ENCODE measurements at places on chromosomes 4 and X.
A peak's percentile ranks its signal among the peaks of the same experiment; 100 is the strongest.

DNA sequence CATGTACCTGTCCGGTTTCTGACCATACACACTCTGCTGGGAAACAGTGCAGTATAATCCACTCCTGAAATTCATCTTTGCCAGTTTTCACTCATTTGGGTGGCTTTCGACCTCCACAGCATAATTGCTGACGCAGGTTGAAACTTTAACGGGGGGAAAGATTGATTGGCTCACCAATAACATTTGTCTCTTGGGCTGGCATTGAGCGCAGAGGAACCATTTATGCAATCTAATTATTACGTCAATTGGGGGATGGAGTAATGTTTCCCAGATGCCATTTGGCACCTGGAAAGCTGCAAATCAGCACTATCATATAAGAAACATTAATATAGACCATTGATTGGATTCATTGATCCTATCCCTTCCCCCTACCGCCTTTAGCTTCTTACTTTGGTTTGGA lies 24.1 kb upstream of the ARHGAP36 start:
- no peak for DNase-seq

DNA sequence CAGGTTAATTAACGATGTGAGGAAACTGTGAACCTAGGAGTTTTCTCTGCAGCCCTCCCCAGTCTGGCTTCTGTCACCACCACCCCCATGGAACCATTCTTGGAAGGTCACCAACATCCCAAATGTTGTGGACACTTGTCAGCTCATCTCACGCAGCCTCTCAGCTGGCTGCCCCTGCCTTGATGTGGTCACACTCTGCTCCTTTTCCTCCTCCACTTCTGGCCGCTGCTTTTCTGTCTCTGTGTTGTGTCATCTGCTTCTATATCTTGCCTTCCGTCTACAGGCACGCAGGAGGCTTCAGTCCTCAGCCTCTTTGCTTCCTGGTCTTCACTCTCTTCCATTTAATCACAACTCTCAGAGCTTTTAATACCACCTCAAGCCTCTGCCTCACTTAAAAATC lies 371.5 kb upstream of the SLIT2 start:
- no peak for DNase-seq

GRCh38 chrX:129493643-129494042 lies 29.6 kb downstream of the SMARCA1 start:
- no peak for DNase-seq

DNA sequence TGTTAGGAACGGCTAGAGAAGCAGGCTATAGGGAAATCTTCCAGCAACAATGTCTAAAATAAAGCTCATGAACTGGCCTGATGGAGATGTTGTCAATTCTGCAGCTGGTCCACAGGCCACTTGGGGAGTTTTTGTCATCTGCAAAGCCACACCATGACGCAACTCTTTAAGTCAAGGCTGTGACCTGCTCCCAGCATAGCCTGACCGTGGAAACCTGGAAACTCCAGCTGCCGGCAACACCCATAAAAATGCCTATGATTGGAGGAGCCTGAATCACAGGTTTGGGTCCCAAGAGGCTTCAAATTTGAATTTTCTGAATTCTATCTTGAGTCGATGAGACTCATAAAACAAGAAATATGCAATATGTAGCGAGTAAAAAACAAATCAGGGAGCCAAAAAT lies 969.2 kb upstream of the PRKX start:
- no peak for DNase-seq

- DNase-seq = no peak
These were observed 154.5 kb downstream of the GRXCR1 start for GRCh38 chr4:43047058-43047457.

DNA sequence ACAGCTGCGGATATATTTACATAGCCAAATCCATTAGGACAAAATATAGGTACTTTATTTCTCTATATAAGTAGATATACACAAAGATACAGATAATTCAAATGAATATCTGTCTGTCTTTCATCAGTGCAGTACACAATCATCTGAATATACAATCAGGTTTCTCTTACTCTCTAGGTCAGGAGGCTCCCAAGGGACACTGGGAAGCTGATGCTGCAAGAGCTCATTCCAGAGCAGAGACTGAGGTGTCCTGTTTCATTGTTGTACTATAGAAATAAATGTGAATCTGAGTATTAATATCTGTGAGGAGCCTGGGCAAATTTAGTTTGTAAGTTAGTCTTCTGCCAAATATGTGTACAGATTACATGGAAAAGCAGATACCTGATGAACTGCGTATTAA lies 4.2 kb downstream of the TLL1 start:
- DNase-seq = no peak

GRCh38 chr4:89221167-89221867 lies 86.3 kb downstream of the GPRIN3 start:
- no peak for DNase-seq

GRCh38 chr4:46648088-46648744 lies 258.3 kb upstream of the GABRA2 start:
- peak; percentile 11 for DNase-seq

GRCh38 chrX:67734111-67734753 lies 190.4 kb downstream of the AR start:
- DNase-seq = no peak

DNA sequence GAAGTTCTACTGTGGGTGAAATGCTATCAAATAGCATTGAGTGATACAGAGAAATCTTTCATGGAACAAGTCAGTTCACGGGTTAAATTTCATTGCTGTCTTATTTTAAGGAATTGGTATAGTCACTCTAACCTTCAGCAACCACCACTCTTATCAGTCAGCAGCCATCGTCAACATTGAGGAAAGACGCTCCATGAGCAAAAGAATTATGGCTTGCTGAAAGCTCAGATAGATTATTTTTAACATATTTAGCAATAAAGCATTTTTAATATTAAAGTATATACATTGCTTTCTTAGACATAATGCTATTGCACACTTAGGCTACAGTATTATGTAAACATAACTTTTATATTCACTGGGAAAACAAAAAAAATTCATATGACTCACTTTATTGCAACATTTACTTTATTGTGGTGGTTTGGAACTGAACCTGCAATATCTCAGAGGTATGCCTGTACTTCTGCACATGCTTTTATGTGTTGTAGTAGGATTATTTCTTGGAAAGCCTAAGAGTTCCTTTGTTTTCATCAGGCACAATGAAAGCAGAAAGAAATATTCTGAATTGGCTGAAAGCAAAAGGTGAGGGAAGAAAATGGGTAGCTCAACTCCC lies 586.7 kb downstream of the GBA3 start:
- no peak for DNase-seq

- no peak for DNase-seq
These were observed 132.3 kb upstream of the PJA1 start for GRCh38 chrX:69297506-69297905.

DNA sequence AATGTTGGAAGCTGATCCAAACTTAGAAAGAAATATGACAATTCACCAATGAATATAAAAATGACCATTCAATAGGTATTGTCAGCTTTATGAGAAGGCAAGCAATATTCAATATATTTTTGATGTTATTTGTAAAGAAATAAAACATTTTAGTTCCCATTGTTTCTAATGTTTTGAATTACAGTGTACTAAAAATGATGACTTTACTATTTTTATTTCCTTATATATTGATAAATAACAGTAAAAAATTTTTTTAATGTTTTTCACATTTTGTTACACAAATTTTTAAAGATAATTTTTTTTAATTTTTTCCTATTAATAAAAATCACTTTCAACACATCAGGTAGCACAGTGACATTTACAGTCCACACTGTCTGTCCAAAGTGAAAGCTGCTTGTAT lies 565.5 kb upstream of the FAM241A start:
- DNase-seq = no peak

- no peak for DNase-seq
These were observed 448.1 kb upstream of the RASGEF1B start for GRCh38 chr4:81919810-81920209.

DNA sequence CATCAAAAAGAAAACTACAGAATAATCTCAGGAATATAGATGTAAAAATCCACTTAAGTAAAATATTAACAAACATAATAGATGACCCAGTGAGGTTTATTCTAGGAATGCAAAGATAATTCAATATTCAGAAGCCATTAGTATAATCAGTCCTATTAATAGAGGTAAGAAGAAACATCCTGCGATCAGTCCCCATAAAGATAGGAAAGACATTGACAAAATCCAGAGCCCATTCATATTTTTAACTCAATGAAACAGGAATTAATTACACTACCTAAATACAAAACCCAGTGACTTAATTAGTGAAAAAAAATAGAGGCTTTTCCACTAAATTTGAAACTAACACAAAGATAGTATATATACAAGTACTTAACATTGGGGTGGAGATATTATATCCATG lies 321.4 kb upstream of the INTU start:
- DNase-seq = no peak

DNA sequence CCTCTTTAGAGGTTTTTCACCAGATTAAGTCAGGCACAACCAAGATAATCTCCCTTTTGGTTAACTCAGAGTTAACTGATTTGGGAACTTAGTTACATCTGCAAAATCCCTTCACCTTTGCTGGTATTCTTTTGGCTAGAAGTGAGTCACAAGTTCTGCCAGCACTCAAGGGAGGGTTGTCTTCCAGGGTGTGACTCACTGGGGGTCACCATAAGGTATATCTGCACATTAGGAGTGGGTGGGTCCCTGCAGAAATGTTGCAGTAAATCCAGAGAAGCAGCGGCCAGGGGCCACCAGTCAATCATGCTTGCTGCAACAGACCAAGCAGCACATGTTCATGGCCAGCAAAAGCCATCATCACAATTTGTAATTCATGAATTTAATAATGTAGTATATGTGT lies 59.8 kb upstream of the MAML3 start:
- no peak for DNase-seq

DNA sequence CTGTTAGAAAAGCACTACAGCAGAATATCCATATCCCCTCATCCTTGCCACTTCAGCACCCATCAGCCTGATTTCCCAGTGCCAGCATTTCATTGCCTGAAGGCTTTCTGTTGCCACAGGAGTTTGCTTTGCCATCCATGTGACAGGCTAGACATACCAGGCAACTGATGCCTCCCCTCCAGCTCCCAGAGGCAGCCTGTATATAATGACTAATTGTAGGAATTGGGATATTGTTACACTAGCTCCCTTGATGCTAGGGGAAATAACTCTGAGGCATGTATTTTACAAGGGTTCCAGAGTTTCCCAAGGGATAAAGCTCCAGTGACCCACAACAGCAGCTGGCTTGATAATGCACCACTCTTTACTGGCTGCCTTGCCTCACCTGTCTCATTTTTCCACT lies 608.0 kb upstream of the FTHL17 start:
- no peak for DNase-seq

DNA sequence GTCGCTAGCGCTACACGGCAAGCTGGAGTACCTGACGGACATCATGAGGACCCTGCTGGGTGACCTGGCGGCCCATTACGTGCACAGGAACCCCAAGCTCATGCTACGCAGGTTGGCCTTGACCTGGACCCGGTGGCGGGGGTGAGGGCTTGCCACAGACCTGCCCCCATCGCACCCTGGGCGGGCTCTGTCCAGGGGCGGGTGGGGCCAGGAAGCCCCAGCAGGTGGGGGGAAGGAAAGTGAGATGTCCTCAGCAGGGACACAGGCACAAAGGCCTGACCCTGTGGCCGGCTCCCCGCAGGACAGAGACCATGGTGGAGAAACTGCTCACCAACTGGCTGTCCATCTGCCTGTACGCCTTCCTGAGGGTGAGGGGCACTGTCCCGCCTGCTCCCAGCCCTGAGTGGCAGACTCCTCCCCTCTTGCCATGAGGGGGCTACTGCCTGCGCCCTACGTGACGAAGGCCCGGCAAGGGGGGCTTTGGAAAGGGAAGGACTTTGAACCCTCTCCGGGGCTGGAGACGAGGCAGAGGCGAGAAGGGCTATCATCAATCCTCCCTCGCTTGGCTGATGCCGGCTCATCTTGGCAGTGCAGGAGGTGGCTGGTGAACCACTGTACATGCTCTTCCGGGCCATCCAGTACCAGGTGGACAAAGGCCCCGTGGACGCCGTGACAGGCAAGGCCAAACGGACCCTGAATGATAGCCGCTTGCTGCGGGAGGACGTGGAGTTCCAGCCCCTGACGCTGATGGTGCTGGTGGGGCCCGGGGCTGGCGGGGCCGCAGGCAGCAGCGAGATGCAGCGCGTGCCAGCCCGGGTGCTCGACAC lies 5.3 kb upstream of the SRPK3 start:
- DNase-seq = no peak

DNA sequence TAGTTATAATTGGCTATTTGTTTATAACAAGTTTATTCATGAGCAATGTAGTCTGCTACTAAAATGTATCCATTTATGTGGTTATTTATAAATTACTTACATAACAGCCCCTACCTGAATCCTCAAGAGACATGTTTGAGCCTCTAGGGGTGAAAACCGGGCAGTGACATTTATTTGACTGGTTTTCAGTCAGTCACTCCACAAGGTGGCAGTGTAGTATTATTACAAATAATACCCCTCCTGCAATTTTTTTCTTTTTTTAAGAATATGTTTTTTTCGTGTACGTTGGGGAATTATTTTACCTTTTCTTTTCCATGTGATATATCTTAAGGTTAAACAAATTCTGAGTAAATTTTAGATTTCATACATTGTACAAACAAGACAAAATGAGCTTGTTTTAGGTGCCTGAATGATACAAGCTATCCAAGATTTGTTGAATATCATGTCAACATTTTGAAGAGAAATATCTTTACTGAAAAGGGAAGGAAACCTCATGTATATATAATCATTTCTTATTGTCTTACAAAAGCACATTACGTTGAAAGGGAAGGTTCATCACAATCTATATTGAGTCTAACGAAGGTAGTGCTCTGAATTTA lies 598.7 kb upstream of the TECRL start:
- DNase-seq = peak; percentile 5

DNA sequence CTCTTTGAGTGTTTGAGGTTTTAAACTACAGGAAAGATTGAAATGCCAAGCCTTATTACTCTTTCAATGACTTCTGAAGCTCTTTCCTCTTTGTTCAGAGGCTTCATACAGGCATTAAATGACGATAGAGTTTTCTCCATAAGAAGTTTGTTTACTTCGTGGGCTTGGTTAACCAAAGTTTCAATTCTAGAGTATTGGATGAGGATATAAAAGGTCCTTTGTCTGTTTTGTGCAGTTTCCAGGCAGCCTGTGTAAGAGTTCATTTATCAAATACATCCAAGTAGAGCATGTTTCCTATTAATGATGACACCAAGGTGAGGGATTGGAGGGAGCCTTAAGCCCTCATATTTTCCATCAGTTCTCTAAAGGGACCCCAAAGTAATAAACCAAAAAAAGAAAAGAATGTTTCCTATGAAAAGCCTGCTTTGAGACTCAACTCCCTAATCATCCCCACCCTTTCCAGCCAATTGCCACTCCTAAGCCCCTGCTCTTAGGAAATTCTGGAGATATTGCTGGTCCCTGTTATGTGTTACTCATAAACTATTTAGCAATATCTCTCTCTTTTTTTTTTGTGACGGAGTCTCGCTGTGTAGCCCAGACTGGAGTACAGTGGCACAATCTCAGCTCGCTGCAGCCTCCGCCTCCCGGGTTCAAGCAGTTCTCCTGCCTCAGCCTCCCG lies 106.2 kb upstream of the IL13RA1 start:
- DNase-seq = no peak
